ENCODE measurements at places on chromosomes 6 and 20.

- DNase-seq: no peak
These were observed 28.4 kb upstream of the NFATC2 start for GRCh38 chr20:51570739-51571459.

DNA sequence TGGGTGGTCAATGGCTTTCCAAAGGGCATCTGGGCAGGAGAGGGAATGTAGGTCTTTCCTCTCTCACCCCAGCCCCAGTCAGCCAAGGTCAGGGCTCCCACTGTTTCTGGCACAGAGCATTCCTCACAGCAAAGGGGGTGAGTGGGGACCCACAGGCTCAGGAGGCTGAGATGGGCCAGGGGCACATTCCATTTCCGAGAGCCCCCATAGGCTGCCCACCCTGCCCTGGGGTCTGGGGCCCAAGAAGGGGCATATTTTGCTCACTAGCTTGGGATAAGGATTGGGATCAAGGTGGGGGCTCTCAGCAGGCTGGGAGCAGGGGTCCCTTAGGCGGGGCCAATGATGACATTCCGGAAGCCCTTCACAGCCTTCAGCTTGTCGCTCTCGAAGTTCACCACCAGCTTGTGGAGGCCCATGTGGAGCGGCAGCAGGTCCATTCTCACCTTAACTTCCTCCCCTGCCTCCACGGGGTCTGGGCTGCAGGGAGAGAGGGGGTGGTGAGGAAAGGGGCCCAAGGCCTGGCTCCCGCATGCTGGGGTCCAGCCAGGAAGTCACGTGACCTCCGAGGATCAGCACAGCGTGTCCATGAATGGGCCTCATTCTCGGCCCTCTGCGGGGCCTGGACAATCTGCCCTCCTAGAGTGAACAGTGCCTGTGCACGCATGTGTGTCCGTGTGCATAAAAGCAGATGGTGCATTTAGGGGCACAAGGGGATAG is 35.0 kb downstream of the TGM2 start:
- DNase-seq: no peak

DNA sequence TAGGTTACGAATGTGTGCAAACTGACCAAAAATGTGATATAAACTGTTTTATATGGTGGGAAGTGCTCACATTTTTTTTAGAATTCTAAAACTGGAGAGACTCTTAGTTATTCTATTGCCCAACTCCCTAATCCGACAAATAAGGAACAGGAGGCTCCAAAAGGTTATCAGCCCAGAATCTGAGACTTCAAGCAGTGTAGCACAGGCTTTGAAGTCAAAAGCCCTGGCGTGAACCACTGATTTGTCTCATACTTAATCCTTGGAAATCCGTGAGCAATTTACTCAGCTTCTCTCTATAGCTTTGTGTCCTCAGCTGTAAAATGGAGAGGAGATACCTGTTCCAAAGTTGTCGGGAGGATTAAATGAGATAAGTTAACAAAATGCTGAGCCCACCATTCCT is 368.8 kb upstream of the SASH1 start:
- DNase-seq: no peak

- no peak for DNase-seq
These were observed 130.6 kb downstream of the TENT5A start for GRCh38 chr6:81621816-81622395.

DNA sequence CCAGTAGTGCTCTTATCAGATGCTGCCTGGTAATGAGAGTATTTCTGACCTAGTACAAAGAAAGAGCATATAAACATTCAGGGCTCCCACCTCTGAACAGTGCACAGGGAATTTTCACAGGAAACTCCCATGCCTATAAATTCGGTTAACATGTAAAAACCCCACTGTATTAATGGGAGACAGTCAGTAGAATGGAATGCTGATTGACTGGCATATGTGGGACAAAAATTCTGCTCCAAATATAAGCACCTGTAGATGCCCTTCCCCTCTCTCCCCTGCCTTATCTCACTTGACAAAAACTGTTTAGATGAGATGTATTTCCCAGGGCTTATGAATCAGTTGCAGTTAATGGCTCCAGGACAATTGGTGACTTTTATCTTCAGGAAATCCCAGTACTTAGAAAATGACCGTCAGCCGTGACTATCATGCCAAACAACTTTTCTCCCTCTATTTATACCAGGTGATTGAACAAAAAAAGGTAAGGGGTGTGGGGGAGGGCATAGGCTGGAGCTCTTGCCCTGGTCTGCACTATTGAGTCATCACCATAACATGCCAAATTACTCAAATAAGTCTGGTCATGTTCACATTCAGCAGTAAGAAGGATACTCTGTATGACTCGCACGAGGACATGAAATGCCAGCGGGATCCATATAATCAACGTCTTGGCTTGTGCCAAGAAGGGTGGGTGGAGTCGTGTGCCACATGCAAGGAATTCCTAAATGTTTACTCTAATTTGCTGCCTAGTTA is 176.4 kb upstream of the BMP2 start:
- no peak for DNase-seq

DNA sequence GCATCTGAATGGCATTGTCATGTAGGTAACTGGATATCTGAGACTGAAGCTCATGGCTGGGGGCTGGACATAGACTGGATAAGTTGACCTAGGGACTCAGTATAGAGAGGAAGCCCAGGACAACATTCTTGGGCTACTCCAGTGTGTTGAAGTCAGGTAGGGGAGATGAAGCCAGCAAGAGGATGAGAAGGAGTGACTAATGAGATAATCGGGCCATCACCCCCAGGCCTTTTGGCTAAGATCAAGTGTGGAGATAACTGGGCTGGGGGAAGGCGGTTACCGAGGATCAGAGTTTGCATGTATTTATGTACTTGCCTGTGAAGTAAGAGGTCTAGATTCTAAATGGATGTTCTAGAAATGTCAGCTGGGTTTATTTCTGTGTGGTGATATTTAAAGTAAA is 73.4 kb downstream of the ELOVL2 start:
- no peak for DNase-seq

DNA sequence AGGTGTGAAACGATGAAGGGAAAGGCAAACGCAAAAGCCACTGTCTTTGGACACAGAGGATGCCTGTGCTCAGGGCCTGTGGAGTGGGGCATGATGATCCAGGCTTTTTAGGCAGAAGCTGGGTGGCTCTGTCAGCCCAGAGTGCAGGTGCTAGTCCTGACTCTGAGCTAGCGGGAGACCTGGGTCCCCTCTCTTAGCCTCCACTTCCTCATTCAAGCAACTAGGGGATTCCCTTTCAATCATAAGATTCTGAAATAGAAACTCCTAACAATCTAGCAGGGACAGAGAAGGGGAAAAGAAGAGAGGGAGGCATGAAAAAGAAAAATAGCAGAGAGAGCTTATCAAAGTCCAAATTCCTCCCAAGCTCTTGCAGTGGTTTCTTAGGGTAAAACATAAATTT is 7.6 kb upstream of the HIVEP2 start:
- DNase-seq: no peak

- DNase-seq: peak; percentile 1
These were observed 148.8 kb downstream of the RPS12 start for GRCh38 chr6:132962936-132963868.

DNA sequence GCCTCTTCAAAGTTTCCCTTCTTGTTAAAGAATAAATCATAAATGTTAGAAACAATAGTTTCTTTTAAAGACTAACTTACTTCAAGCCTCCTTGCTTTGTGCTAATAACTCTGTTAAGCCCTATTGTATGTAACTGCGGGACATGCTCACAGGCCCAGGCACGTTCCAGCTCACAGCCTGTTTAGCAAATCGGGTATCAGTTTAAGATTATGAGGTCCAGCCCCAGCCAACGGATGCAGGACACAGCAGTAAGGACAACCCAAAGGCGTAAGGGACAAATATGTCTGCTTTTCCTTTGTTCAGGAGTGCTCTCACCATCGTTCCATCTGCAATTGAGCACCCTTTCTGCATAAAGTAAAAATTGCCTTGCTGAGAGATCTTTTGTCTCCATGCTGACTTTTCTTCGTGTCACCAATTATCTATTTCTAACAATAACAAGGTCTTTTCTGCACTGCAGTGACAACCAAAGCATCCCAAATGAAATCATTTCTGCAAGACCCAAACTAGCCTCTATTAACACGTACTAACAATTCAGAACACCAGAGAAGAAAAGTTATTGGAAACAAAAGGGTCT is 1.4 kb downstream of the C6orf52 start:
- DNase-seq: no peak

DNA sequence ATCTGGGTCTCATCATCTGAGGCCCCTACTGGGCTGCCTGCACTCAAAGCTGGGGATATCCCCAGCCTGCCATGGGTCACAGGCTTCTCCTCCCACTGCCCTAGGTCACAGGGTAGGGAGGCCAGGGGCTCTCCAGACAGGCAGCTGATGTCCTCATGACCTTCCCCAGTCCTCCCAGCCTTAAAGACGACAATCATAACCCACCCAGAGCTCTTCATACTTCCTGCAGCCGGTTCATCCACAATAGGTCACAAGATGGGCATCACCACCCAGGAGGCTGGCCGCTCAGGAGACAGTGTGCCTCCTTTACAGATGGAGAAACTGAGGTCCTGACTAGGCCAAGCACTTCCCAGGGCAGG is 15.2 kb downstream of the TFEB start:
- no peak for DNase-seq
